Stimulated activated CD8-positive, alpha-beta memory T cell treated with anti-CD3 and anti-CD28 coated beads, Interleukin-15, amount 100 ng/mL, for 1 hour (primary cell): ENCODE measurements at places on chromosomes 5 and 9.

DNA sequence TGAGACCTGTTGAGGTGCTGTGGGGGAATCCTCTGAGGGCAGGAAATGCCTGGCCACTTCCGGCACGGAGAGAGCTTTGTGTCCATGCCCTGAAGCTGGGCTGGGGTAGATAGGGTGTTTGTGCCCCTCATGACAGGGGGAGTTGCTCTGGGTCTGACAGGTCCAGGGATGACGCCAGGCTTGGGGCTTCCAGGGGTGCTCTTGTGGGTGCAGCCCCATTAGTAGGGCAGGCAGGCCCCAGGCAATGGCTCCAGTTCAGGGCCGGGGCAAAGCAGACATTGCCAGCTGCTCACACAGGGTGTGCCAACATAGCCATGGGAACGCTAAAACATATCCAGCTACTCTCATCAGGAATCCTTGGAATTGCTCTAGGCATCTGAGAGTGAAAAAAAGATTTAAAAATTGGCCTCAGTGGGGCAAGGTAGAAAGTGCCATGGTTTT lies 21.1 kb downstream of the PITX1 start:
- DNase-seq, result no peak

GRCh38 chr5:148697180-148697808 lies 43.0 kb upstream of the HTR4 start:
- DNase-seq, result no peak

- DNase-seq, result no peak
Observed at GRCh38 chr9:104177676-104178075, 83.6 kb downstream of the SMC2 start.

GRCh38 chr9:75889977-75890471 lies 449 bp upstream of the PCSK5 start:
- DNase-seq, result no peak

- no peak for DNase-seq
Observed at GRCh38 chr9:126614088-126614454, 343 bp downstream of the LMX1B start.

GRCh38 chr5:91024206-91024605 lies 358.9 kb downstream of the ARRDC3 start:
- no peak for DNase-seq

- no peak for DNase-seq
Observed at GRCh38 chr5:170597109-170597751, 93.4 kb downstream of the KCNIP1 start.
